ENCODE measurements at places on chromosomes 1 and 21.

GRCh38 chr1:188429386-188429785, 1600.6 kb downstream of the PLA2G4A start:
- no peak for DNase-seq

GRCh38 chr1:185281245-185281644, 35.8 kb downstream of the IVNS1ABP start:
- no peak for DNase-seq

- DNase-seq: no peak
Measured at GRCh38 chr1:12255913-12256312, 26.1 kb downstream of the VPS13D start.

DNA sequence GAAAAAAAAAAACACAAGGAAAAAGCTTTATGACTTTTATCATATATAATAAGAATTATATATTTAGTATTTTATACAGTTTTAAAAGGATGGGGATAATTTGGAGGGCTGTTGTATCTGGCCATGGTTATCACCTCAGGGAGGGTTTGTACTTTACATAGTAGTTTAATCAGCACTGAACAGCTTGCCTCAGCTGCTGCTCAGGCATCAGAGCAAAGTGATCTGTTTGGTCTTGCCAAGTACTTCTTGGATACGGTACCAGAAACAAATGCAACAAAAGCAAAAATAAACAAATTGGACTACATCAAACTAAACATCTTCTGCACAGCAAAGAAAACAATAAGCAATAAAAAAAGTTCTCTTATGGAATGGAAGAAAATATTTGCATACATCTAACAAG, 2.6 kb upstream of the SPTA1 start:
- DNase-seq: no peak

- DNase-seq: no peak
Measured at GRCh38 chr1:40855513-40855912, 6.7 kb downstream of the CITED4 start.

DNA sequence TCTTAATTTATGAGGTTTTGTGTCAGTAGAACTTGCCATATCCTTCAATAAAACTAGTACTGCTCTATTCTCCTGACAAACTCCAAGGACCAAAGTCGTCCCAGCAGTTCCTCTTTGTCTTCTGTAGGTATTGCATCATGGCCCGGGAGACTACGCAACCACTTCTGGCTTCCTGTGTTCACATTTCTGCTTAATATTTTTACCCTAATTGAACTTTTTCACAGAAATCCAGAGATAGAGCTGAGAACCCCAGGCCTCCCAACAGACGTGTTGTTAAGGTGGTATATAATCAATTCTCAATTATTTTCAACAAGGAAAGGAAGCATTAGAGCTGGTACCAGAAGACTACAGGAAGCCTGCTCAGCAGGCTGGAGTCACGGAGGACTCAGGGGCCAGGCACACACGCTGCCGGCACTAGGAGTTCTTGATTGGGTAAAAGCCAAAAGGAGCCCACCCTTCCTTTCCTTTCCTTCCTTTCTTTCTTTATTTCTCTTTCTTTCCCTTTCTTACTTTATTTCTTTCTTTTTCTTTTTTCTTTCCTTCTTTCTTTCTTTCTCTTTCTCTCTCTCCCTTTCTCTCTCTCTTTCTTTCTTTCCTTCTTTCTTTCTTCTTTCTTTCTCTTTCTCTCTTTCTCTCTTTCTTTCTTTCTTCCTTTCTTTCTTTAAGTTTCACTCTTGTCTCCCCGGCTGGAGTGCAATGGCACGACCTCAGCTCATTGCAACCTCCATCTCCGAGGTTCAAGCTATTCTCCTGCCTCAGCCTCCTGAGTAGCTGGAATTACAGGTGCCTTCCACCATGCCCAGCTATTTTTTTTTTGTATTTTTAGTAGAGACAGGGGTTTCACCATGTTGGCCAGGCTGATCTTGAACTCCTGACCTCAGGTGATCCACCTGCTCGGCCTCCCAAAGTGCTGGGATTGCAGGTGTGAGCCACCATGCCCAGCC, 173.7 kb downstream of the ZBTB18 start:
- no peak for DNase-seq

DNA sequence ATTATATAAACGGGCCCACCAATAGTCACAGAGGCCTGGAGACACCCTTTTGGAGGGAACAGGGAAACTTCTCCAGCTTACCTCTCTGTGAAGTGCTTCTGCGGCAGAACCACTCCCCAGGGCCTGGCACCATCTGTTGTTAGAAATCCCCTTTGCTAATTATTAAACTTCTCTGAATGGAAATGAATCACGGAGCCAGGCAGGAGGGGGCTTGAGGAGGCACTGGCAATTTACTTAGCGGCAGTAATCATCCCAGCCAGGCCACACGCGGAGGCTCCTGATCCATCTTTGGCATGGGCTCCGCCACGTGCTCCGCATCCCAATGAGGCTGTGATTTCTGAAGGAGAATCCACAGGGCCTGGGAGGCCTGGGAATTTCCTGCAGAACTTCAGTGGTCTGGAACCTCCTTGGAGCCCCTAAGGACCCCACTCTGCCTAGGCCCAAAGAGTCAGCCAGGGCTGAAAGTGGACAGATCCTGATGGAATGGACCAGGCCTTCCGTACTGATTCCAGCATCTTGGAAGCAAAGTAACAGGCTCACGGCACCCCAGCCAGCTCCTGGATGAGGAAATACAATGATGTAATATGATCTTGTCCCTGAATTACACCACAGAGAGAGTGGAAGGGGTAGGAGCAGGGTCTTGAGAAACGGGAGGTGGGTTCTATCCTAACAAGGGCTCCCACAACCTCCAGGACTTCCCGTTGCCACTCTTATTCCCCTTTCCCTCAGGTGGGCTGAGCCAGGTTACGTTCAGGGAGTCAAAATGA, 62.3 kb downstream of the GRIK3 start:
- no peak for DNase-seq

GRCh38 chr21:35342440-35342839, 293.3 kb upstream of the RUNX1 start:
- DNase-seq: no peak

DNA sequence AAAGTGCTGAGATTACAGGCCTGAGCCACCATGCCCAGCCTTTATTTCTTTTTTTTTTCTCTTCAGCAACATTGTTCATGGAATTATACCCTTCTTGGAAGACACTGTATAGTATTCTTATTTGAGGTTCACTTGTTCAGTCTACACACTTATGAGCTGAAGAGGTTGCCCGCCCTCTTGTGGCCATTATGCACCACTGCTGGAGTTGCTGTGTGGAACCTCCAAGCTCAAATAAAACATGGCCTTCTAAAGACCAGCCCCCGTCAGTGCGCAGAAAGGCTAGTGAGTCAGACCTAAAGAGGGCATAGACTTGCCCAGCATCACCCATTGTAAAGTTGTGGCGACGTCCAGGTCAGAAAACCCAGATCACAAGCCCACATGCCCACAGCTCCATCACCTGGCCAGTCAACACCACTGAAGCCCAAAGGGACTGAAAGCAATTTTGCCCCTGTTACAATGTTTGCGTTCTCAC, 20.4 kb downstream of the LURAP1 start:
- peak; percentile 70 for DNase-seq

Measured in HTR-8/SVneo (cell line).